Osteoblast (primary cell): ENCODE measurements at places on chromosomes 3 and 15. TPM values are rescaled to one million over a fixed set of nuclear protein-coding genes. Genes with fewer than 3 reads are reported as not detected.

DNA sequence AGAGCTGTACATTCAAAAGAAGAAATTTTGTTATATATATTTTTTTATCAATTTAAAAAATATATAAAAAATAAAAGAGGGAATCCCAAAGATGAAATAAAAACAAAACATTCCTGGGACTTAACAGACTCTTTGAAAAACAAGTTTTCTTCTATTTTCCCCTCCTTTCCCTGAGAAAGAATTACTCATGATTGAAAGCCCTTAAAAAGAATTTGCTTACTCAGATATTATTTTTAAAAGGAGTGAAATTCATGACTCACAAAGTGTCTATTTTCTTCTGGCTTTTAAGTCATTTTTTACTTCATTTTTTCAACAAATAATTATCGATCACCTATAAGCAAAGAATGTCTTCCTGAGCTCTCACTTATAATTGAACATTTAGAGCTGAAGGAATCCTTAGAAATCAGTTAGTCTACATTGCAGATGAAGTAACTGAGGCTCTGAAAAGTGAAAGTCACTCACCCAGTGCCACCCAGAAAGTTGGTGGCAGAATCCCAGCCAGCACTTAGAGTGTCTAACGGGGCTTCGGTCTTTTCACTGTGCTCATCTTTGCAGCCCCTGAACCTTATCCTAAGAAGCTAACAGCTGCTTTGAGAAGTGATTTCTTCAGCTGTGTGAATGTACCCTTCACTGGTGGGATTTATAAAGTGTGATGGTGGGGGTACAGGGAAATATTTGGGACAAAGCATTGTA lies 42.5 kb upstream of the NUDT16 start:
- peak; percentile 58 for DNase-seq

DNA sequence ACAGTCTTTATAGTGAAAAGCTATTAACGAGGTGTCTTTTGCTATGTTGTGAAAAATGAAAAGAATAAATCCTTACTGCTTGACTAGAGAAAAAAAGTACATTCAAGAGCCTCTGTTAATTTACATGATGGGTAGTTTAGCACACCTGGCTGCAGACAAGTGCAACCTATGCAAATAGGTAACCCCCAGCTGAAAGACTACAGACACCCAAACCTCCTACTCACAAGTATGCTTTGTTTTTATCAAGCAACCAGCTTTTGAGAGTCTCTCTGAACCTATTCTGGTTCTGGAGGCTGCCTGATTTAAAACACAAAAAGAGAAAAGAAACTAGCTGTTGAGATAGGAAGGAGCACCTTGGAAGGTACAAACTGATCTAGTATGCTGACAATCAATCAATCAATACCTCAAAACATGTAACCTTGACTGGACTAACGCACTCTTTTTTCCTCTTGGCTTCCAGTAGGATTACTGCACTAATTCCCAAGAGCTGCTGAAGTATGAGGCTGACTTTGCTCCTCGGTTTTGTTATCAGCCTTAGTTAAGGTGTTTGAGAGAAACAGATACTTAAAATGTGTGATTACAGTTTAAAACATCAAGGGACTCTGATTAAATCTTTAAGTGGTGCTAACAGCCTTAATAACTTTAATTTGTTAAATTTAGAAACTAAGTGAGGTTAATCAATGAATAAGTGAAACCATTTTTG lies 63.6 kb downstream of the OSBPL10 start:
- no peak for DNase-seq

Gene JMJD7
- 1.2 and 1.4 TPM in 2 replicates for total RNA-seq

Gene NPAP1
- total RNA-seq: not detected in 2 replicates

Gene PODXL2
- total RNA-seq: 0.36 and 0.59 TPM in 2 replicates

DNA sequence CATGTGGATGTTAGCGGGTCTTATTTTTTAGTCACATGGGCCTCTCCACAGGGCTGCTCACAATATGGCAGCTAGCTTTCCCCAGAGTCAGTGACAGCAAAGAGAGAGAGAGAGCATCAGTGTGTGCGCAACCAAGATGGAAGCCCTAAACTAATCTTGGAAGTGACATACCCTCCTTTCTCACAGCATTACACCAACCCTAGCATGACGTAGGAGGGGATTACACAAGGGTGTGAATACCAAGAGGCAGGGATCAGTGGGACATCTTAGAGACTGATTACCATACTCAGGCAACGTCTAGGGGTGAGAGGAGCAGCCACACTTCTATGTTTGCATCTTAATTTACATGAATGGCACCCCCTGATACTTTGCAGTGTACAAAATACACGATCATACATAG lies 3.5 kb upstream of the UBE2E2 start:
- peak; percentile 21 for DNase-seq

Gene SPTSSB
- total RNA-seq: not detected in 2 replicates

DNA sequence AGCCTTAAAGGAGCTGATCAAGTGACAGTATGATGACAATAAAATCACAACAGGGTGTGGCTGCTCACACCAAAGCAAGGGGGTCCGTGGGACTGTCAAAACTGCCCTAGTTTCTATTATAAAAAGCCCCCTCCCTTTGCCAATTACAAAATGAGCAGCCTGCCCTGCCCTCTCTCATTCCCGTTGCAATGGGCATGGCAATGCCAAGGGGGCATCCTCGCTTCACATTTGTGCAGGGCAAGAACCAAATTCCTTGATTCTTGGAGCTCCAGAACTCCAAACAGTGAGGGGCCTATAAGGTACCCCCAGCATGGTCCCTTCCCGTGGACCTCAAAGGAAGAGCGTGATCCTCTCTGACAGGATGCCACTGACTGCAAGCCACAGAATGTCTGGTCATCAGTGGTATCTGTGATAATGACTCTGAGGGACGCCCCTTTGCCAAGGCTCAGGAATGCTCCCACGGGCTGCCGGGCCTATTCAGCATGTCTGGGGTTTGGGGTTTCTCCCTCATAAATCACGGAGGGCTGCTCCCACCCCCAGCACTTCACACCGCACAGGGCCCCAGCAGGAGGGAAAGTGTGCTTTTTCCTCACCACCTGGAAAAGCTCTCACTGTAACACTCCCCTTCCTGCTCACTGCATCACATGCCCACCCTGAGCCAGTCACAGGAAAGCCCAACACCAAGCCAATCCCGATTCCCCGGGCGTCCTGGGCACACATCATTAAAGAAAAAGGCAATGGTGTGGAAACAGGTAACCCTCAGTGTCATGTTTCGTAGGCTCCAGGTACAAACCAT lies 105.1 kb upstream of the TRPM1 start:
- no peak for DNase-seq

Gene SLC22A13
- total RNA-seq: 0.29 and 0.36 TPM in 2 replicates

DNA sequence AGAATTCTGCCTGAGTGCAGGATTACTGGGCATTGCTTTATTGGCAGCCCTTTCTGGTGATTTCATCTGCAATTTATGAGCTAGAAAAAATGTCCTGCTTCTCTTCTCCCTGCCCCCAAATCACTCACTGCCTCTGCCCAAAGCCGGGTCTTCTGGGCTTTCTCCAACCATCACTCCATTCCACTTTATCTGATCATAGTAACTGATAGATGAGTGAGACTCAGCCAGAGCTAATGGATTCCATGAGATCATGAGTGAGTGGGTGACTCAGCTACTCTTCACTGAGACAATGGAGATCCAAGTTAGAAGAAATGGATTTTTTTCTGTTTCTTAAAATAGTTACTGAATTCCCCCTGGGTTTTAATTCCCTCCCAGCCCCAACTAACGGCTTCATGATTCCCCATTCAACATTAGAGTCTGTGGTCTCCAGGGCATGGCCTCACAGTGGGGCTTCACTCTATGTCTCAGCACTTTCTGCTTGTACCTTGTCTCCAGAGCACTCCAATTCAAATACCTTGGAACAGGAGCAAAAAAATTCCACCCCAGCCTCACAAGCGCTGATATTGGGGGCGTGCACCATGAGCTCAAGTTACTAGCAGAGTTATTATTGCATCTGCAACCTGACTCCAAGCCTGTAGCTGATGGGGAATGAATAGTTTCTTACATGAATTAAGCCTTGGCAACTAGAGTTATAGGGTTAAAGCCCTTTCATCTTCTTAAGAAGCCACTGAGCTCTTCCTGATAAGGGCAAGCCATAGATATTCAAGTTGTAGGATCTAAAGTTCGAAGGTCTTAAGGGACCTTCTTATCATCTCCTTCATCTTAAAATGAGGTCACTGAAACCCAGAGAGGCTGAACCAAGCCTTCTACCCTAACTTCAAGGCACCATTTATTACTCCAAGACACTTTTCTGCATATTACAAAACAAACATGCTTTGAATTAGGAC lies 85.9 kb downstream of the AGBL1 start:
- no peak for DNase-seq

- DNase-seq: no peak
These were observed 22.7 kb downstream of the ST6GAL1 start for GRCh38 chr3:186953011-186953487.

GRCh38 chr15:66094331-66094730 lies 159.2 kb downstream of the MEGF11 start:
- no peak for DNase-seq

DNA sequence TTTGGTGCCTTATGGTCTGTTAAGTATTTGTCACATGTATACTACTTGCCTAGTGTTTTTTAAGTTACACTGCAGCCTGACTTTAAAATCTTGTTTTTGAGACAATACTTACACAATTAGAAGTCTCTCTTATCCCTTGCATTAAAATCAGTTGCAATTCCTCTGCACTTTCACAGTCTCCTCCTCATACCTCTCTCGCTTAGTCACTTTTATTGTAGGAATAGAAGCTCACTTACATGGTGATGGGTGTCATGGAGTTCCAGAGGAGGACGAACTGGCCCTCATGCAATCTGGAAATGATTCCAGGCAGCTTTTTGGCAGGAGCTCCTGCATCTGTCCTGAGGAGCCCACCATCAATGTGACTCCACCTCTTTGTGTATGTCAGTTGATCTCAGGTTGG lies 238.4 kb upstream of the TBC1D5 start:
- no peak for DNase-seq

GRCh38 chr15:31459400-31459748 lies 132.7 kb downstream of the KLF13 start:
- no peak for DNase-seq

DNA sequence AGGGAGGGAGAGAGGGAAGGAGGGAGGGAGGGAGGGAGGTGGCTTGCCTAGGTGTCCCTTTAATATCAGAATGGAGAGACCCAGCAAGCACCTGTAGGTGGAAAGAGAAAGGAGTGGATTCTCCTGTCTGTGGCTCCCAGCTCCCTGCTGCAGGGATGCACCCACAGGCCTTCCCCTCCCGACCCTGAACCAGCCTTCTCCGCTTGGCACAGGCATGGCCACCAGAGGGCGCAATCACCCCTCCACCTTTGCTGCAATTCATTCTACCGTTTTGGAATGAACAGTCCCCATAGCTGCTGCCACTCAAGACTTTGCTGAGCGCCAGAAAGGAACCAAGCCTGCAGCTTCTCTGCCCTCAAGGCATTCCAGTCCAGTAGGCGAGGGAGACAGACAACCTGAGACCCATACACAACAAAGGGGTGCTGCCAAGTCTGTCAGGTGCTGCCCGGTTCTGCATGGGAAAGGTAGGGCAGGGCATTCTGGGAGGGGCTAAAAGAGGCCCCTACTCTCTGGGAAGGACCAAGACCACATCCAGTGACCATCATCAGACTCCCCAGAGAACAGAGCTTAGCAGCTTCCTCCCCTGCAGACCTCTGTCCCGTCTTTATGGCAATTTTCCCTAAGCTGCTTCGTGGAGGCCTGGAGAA lies 4.9 kb downstream of the TLR9 start:
- peak; percentile 99 for DNase-seq

GRCh38 chr15:49238342-49238741 lies 68.3 kb downstream of the GALK2 start:
- no peak for DNase-seq

GRCh38 chr3:33071181-33071580 lies 25.8 kb downstream of the GLB1 start:
- no peak for DNase-seq

DNA sequence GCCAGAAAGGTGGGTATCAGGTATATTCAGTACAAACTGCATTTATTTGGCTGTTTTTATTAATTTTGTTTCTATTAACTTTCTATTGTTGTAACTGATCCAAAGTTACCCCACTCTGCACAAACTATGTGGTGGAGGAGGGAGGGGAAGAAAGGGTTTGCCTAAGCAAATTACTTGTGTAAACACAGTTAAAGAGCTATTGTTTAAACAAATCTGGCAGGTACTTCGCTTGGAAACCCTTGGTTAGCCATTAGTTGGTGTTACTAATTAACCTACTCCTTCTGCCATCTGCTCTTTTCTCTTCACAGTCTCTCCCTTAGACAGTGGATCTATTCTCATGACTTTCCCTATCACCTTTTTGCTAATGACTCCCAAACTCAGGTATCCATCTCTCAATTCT lies 328.4 kb upstream of the NECTIN3 start:
- DNase-seq: no peak

DNA sequence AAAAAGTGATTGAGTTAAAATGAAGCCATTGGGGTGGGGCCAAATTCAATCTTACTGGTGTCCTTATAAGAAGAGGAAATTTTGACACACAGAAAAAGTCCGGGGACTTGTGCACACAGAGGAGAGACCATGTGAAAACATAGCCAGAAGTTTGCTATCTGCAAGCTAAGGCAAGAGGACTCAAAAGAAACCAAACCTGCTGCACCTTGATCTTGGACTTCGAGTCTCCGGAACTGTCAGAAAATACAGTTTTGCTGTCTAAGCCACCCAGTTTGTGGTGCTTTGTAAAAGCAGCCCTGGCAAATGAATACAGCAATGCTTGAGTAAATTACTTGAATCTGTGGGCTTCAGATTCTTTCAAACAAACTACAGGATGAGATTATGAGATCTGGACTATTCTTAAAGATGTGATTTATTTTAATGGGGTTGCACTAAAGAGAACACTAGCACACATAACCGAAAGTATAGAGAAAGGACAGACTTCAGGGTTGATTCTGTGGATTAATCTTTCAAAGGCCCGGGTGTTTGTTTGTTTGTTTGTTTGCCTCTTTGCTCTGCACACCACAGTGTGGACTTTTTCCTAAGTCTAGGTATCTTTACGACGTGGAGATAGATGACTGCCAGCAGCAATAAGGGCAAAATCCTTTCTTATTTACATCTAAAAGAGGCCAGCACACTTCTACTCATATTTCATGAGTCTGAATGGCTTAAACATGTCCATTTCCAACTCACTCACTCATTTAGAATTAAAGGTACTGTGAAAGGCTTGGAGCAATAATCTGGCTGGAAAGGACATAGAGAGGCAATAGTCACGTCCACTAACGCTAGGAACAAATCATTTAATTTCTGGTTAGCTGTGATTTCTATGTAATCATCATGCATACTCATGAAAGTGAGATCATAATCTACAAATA lies 53.9 kb upstream of the SSR3 start:
- no peak for DNase-seq

GRCh38 chr15:59232476-59232875 lies 25.8 kb downstream of the LDHAL6B start:
- DNase-seq: peak; percentile 95

DNA sequence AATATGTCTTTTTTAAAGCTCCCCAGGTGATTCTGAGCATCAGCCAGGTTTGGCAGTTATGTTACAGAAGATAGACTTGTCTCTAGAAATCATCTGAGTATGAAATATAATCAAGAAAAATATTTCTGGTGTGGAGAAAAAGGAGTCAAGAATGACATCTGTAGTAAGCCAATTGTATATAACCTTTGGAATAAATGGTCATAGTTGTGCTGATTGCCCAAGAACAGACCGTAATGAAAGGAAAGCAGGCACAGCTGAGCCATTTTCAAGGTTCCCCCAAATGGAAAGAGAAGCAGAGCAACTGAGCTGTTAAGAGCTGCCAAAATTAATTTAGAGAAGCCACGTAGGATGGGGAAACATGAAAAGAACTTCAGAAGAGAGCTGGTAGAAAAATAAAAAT lies 26.6 kb downstream of the GOLM2 start:
- DNase-seq: no peak

- DNase-seq: peak; percentile 44
These were observed 342.5 kb downstream of the SHQ1 start for GRCh38 chr3:72505539-72506405.

Gene RBMS3
- 80.4 and 81.1 TPM in 2 replicates for total RNA-seq

Gene CHST14
- 13.4 and 13.6 TPM in 2 replicates for total RNA-seq

Gene HESX1
- total RNA-seq: 0.29 and 0.72 TPM in 2 replicates
